ENCODE measurements at places on chromosomes 5 and 9.

- DNase-seq = no peak
Observed at GRCh38 chr9:34685591-34685990, 5.5 kb downstream of the CCL19 start.

GRCh38 chr5:38622723-38623129, 66.3 kb upstream of the LIFR start:
- DNase-seq = no peak

GRCh38 chr5:92687821-92688722, 892.9 kb downstream of the NR2F1-AS1 start:
- no peak for DNase-seq

- DNase-seq = no peak
Observed at GRCh38 chr9:116115761-116116353, 37.7 kb upstream of the PAPPA start.

DNA sequence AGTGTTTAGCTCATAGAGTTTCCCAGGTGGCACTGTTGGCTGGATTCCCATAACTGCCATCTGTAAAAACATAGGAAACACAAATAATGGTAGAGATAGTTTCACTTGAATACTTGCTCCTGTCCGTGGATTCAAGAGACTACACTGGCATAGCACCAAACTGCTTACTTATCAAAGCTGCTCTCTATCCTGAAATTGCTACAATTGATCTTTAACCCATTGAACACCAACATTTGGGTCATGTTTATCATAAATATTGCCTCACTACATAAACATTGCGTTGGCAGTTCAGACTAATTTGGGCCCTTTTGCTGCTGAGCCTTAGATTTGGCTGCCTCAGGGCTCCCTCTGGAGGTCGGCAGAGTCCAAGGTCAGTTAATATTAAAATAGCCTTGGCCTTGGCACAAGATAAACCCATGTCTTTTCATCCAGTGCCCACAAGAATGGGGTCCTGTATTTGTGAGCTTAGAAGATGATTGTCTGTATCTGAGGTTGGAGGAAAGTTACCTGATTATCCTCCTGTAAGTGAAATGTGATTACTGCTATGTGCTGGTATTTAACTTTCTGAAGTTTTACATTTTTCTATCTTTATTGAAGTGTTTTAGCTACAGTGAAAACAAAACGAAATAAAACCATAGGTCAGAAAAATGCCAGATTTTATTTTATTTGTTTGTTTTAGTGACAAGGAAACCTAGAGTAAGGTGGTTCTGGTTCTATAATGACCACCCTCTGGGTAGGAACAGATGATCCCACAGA, 4.0 kb upstream of the RANBP3L start:
- DNase-seq = no peak

DNA sequence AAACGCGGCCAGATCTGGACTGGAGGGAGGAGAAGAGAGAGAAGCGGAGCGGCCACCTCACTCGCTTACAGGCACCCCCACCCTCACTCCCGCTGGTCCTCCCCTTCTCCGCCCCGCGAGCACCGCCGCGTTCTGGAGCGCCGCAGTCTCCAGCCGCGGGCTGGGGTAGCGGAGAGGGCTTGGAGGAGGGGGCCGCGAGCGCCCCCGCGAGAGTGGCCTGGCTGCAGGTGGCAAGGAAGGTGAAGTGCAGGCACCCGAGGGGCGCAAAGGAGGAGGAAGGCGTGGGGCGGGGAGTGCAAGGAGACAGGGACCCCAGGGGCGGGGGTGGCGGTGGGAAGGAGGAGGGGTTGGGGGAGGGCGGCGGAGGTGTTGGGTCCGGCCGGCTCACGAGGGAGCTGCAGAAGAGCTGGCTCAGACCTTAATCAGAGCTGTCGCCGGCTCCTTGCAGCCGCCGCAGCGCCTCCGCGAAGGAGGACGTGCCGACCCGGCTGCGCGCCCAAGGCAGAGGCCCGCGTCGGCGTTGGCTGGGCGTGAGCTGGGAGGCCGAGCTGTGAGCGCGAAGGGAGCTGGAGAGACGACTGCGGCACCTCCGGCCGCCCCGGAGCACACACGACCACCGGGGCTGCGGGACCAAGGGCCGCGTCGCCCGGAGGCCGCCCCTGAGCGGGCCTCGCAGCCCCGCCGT, at the start of gene DMRT3:
TSS of gene DMRT3 (plus strand) at position 398 of the 685 bp plus-strand sequence. CDS start 347 bp downstream, outside the sequence.
- no peak for DNase-seq

DNA sequence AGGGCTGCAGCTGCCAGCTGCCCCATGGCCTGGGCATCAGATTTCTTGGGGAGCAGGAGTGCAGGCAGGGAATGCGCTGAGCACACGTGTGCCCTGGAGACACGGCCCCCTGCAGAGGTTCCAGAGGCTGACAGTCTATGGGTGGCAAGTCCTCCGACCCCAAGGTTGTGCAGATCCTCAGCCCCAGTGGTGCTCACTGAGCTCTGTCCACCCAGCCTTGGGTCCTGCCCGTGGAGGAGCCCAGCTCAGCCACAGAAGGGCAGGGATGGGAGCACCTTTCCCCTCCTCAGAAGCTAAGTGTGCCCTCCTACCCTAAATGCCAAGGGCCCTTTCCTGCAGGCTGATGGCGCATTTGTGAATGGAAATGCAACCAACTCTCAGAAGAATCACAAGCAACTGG, 341.0 kb downstream of the IRX2 start:
- DNase-seq = no peak

GRCh38 chr5:100516285-100516684, 18.9 kb upstream of the FAM174A start:
- no peak for DNase-seq

DNA sequence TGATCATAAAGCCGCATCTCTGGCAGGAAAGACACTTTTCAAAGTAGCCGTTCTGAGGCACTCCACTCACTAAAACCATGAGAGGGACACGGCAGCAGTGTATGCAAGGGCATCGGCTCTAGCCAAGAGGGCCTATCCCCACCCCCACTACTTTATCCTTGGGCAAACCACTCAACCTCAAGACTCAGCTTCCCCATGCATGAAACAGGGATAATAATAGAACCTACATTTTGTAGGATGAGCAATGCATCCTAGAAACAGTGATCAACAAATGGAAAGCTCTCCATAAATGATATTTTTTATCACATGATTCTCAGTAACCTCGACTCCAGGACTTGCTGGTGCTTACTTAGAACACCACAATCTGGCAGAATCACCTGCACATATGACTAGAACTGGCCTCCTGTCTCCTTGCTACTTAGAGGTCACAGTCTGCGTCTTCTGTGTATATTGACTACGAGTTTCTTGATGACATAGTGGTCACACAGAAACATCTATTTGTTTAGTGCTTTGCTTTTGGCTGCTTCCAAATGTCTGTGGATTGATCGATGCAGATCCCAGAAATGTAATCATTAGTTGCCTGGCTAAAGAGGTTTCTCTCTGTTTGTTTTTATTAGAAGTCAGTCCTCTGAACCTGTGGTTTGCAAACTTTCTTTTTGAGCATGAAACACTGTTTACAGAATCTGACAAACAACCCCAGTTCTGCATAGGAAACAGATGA, 102.1 kb downstream of the LHFPL2 start:
- DNase-seq = no peak

DNA sequence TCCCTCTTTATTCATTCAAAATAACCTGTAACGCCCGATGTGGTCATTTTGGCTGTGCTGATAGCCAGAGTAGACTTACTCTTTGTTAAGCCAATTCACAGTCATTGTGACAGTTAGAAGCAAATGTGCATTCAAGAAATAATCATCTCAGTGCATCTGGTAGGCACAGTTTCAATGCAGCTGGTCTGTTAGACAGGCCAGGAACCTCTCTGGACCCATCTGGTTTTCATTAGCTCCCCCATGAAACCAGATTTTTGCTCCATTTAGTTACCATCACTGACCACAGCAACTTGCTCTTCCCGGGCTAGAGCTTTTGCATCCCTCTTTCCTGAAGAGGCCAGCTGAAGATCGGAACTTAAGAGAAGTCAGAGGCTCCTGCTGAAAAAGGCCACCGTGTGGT, 284.2 kb downstream of the NSG2 start:
- no peak for DNase-seq

GRCh38 chr9:13032585-13032984, 246.9 kb downstream of the MPDZ start:
- no peak for DNase-seq

GRCh38 chr5:123605822-123606221, 93.8 kb downstream of the CSNK1G3 start:
- DNase-seq = no peak

GRCh38 chr9:100731557-100731956, 153.7 kb downstream of the CAVIN4 start:
- DNase-seq = no peak

GRCh38 chr5:175246889-175247520, 197.0 kb downstream of the DRD1 start:
- DNase-seq = no peak

- no peak for DNase-seq
Observed at GRCh38 chr5:143760131-143760505, 51.8 kb upstream of the HMHB1 start.

GRCh38 chr5:78591138-78591612, 57.4 kb downstream of the LHFPL2 start:
- no peak for DNase-seq

GRCh38 chr9:6029604-6030274, 14.3 kb upstream of the RANBP6 start:
- no peak for DNase-seq

GRCh38 chr5:138658676-138659075, 83.5 kb upstream of the HSPA9 start:
- DNase-seq = no peak

- DNase-seq = no peak
Observed at GRCh38 chr5:119327018-119327417, 28.8 kb upstream of the TNFAIP8 start.

GRCh38 chr5:53321073-53321472, 159.4 kb upstream of the FST start:
- no peak for DNase-seq

- DNase-seq = no peak
Observed at GRCh38 chr5:3599226-3600105, 3.8 kb downstream of the IRX1 start.

- no peak for DNase-seq
Observed at GRCh38 chr5:38807570-38808483, 38.0 kb upstream of the OSMR start.

- DNase-seq = peak; percentile 79
Observed at GRCh38 chr9:128322404-128323211, at the start of the genes COQ4 and TRUB2. Gene COQ4, plus strand, starts transcription at chr9:128322839. Its CDS starts 20 bp downstream, at chr9:128322859. Gene TRUB2, minus strand, starts transcription at chr9:128322447. Its CDS starts 39 bp downstream, at chr9:128322408.

DNA sequence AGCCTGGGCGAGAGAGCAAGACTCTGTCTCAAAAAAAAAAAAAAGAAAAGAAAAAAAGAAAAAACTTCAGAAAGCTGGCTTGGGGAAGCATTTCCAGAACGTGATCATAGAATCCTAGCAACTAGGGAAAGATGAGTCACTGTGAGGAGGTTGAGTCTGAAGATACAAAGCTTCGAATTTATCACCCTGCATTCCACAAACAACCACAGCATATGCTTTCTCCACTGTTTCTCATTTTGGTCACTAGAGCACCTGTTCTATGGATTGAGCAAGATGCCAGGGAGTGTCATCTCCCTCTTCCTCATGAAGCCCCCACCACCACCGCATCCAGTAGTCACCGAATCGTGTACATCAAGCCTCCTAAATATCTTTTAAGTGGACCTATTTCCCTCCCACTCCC, 37.9 kb downstream of the SEMA5A start:
- DNase-seq = no peak

- no peak for DNase-seq
Observed at GRCh38 chr9:124450241-124450924, at the start of gene ADGRD2. Gene ADGRD2, plus strand, starts transcription at chr9:124450451. Its CDS starts 1,216 bp downstream, at chr9:124451667.

DNA sequence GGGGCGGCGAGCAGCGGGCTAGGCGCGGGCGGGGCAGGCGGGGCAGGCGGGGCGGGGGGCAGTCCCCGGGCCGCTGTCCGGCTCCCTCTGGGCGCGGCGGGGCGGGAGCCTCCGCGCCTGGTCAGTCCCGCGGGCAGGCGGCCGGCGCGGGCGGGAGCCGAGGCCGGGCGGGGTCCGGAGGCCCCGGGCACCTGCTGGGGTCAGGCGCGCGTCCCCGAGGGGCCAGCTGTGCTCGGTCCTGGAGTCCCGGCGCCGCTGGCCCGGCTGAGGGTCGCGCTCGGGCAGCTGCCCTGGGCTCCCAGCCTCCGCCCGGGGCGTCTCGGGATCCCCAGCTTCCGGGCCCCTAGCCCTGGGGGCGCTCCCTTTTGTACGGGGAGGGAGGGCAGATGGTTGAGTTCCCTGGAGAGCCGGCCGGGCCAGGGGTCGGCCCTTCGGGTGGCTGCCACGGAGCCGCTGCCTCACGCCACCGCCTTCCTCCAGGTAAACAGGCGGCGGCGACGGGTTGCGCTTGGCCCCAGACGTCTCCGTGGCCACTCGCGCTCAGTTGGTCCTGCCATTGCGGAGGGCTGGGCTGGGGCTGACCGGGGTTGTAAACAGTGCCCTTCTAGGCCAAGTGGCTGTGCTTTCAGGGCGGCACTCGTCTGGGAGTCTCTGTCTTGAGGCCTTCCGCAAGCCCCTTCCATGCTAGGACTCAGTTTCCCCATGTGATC, 473 bp downstream of the ZBTB34 start:
- no peak for DNase-seq

- DNase-seq = no peak
Observed at GRCh38 chr9:91207729-91208418, 153.8 kb downstream of the AUH start.

- no peak for DNase-seq
Observed at GRCh38 chr5:9467199-9468059, 78.4 kb downstream of the SEMA5A start.

DNA sequence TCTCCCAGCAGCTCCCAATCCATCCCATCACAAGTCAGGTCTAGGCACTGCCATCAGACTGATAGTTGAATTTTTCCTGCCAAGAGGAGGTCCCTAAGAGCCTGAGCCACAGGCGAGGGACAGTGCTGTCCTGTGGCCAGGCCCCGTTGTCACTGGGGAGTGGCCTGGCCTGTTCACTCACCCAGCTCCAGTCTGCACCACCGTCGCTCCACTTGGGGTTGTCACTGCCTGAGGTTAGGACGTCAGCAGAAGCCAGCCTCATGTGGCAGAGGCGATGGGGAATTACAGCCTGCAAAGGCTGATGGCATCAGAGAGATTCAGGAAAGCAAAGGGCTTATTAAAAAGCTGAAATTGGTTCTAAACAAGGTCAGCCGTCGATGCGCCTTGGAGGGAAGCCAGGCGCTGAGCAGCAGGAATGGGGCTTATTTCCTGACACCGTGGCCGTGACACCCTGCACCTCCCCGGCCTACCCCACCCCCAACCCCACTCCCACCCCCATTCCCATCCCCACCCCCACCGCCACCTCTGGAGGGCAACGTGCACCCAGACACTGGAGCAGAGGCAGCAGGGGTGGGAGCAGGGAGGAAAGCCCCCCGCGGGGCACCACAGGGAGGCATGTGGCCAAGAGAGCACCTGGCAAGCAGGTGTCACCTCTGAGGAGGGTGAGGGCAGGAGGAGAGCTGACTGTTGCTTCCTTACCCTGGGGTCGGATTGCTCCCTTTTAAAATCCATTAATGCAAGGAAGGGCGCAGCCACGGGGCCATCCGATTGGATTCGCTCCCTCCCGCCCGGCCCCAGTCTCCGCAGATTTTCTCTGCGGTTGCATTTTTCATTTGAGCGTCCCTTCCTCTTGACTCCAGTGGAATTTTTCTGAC, 3.1 kb upstream of the DBH start:
- DNase-seq = no peak

GRCh38 chr9:90772386-90772785, 29.2 kb upstream of the SYK start:
- no peak for DNase-seq

Measured in stimulated activated CD4-positive, alpha-beta T cell treated with anti-CD3 and anti-CD28 coated beads, Interleukin-1b, Interleukin-23, amount 100 ng/mL, for 1 hour (primary cell).